Right renal cortex interstitium (tissue), 3 donors: ENCODE measurements at places on chromosomes 6 and 20. TPM values are rescaled to one million over a fixed set of nuclear protein-coding genes. Genes with fewer than 3 reads are reported as not detected.

MOG gene
- not detected for polyA plus RNA-seq

DNA sequence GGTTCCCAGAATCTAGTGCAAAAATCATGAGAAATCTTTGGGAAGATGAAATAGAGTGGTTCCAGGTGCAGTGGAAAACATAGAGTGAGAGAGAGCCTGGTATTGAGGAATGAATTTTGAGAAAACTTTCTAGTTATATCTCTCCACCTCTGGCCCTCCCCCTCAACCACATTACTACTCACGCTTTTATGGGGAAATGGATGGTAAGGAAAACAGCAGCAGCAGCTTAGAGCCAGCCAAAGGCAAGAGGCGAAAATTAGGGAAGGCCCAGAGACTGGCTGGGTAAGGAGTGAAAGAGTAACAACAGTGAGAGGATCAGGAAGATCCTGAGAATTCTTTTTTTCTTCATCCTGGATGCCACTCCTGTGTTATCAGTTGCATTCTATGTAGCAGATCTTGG, 187.9 kb upstream of the ECI2 start:
- no peak for DNase-seq

DNA sequence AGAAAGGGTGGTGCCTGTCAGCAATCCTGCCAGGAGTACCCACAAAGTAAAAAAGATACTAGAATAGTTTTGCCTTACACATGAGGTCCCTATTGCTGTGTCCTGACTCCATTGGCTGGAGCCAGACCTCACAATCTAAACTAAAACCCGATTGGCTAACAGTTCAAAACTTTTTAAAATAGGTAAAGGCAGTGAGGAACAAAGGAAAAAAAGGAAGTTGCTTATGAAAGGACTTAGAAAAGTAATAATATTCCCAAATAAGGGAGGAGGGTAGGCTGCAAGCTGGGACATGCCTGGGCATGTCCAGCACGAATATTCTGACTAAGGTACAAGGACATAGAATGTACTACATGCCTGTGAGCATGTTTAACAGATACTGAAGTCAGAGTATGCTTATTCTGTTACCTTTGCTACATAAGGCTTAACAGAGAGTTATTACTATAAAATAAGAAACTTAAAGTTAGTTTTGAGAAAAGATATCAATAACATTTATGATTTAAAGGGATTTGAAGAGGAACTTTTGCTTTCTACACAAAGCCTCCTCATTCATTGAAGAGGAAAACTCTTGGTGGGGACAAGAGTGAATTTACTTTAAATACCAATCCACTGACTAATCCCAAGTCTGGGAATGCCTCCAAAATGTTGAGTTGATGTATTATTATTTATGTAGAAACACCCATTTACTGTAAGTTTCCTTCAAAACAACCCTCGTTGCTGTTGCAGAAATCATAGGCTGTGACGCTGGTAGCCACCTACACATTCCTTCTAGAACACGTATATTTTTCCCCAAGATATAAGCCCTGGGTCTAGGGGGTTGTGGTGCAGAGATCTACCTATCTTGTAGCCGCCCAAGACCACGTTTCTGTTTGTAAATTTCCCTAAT, 8.2 kb upstream of the MTHFD1L start:
- peak; percentile 56 for DNase-seq

PNRC1 gene
- 116 TPM for polyA plus RNA-seq

RNF217 gene
- 14.9 TPM for polyA plus RNA-seq

UTRN gene
- 151 TPM for polyA plus RNA-seq

DNA sequence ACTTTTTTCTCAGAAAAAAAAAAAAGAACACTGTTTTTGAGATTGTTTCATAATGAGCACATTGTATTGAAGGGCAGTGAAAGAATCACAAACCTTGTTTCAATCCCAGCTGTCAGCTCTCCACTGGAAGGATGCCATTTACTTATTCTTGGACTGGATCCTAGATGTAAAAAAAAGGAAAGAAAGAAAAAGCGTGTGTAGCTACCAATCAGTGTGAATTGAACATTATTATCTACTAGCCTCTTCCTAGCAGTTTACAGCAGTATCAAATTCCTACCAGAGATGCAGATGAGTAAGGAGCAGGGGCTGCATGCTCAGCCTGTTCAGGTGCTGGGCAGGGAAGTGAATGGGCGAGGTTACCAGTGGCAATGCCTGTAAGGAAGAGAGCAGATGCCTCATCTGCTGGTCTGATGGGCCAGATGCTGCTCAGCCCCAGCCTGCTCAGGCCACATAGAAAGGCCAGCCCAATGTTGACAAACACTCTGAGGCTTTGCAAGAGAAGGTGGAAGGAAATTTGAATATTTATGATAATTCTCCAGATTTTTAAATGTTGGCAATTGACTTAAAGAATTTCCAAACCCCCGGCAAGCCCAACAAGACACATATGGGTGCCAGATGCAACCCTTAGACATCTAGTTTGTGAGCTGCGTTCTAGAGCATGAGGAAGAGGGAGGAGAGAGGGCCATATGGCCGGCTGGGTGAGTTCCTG, 189.5 kb downstream of the IBTK start:
- no peak for DNase-seq

GRCh38 chr6:139758209-139758611, 383.8 kb upstream of the CITED2 start:
- DNase-seq: no peak

- no peak for DNase-seq
Observed at GRCh38 chr6:110622912-110623578, 146.6 kb upstream of the SLC22A16 start.

- no peak for DNase-seq
Observed at GRCh38 chr20:13510837-13511488, 127.8 kb downstream of the TASP1 start.

DNA sequence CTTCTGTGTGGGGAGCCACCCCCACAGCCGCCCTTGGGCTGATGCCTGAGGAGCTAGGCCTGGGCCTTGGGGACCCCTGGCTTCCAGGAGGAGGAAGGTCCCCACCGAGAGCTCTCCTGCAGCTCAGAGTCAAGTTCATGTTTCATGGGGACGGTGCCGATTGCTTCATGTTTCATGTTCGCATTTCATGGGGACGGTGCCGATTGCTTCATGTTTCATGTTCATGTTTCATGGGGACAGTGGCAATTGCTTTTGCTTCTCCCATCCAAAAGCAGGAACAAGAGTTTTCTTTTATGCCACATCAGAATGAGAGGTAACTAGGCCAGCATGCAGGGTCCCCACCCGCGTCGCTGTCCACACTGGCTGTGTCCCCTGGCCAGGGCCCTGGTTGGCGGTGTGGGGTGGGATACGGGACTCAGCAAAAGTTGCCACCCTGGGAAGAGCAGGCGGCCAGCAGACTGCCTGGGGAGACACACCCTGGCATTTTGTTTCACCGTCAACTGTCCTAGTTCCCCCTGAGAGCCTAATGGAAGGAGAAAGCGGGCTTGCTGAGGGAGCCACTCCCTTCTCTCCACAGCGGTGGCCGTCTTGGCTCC, 46.0 kb downstream of the DACT2 start:
- no peak for DNase-seq

GRCh38 chr20:22495789-22496188, 88.6 kb downstream of the FOXA2 start:
- DNase-seq: no peak

- no peak for DNase-seq
Observed at GRCh38 chr6:47481806-47482205, 4.2 kb downstream of the CD2AP start.

DNA sequence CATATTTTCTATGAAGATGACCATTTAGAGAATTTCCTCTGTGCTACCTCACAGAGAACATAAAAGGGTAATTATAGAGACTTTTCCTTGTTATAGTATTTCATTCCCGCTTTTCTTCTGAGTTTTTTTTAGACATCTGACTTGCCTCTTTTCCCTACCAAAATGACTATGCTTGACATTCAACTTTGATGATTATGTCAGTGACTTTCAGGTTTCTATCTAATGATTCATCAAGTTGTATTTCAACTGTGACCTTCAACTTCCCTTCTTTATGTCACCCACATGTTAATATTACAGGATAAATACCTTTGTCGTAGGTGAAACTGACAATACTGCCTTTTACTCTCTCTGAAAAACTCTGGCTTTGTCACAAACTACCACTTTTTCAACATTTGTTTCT, 95.3 kb downstream of the MLIP start:
- DNase-seq: no peak

- no peak for DNase-seq
Observed at GRCh38 chr20:5654557-5654956, 95.6 kb upstream of the SHLD1 start.

DNA sequence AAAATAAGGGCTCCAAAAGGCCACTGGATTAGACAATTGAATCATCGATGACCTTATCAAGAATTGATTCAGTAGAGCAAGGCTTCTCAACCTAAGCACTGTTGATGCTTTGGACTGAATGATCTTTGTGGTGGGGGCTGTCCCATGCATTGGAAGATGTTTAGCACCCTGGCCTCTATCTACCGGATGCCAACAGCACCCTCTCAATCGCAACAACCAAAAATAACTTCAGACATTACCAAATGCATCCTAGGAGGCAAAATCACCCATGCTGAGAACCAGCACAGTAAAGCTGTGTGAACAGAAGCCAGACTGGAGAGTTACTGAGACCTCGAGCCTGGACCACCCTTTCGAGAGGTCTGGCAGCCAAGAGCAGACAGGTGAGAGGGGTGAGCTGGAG, 67.5 kb downstream of the TBC1D7 start:
- DNase-seq: no peak

DEFB128 gene
- polyA plus RNA-seq: not detected

DNA sequence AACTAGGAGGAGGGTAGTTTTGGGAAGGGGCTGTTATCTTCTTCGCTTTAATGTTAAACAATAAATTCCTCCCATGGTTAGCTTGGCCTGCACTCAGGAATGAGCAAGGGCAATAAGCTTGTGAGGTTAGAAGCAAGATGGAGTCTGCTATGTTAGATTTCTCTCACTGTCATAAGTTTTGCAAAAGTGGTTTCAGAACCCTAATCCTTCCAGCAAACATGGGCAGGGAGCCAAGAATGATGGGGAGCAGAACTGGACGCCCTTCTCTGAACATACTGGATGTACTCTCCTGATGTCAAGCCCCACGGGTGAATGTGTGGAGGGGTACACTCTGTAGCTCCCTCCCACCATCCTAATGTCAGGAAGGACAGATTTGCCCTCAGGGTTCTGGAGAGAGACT, 22.3 kb downstream of the C6orf163 start:
- no peak for DNase-seq

DNA sequence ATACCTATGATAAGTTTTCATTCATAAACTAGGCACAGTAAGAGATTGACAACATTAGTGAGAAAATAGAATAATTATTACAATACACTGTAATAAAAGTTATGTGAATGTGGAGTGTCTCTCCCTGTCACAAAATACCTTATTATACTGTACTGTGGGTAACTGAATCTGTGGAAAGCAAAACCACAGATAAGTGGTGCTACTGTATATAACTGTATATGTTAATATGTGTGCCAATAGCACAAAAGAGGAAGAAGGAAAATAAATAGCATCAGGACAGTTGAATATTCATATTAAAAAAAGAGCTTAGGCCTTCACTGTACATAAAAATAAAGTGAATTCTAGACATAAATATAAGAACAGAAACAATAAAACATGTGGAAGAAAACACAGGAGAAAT, 243.5 kb downstream of the CDKAL1 start:
- no peak for DNase-seq

RPS21 gene
- polyA plus RNA-seq: 745 TPM

DNA sequence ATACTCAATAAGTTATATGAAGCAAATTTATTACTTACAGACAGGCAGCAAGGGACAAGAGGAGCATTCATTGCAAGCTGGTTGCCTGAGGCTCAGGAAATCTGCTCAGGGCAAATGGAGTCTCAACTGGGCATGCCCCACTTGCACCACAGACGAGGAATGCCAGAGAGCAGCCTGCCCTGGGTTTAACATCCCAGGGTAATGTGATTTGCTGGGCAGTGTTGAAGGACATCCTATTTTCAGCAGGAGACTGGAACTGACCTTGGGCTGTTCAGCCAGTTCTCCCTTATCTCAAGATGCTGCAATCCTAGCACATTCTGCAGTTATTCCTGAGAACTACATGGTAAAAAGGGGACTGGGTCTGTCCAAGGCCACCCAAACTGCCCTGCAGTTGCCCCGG, 3.8 kb upstream of the ENTPD6 start:
- no peak for DNase-seq

- no peak for DNase-seq
Observed at GRCh38 chr6:168196881-168197635, 118.0 kb upstream of the FRMD1 start.

COL9A3 gene
- 19.5 TPM for polyA plus RNA-seq

GRCh38 chr6:150426198-150426597, 57.4 kb downstream of the IYD start:
- DNase-seq: no peak

DNA sequence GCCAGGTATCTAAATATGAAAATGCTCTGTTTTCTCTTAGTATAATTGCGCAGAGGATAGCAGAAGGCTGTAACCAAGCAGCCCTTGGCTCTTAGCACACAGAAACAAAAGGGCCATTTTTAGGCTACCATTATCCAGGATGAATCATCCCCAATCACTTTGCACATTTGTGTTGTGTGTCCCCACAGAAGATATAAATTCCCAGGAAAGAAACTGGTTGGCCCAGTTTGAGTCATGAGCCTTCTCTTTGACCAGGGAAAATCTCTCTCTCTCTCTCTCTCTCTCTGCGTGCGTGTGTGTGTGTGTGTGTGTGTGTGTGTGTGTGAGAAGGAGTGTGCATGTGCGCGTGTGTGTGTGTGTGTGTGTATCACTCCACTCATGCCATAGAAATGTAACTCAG, 178.5 kb downstream of the FRK start:
- no peak for DNase-seq

NRSN1 gene
- polyA plus RNA-seq: 0.36 TPM

AFG1L gene
- polyA plus RNA-seq: 7.5 TPM

- no peak for DNase-seq
Observed at GRCh38 chr6:29917857-29918256, 24.5 kb upstream of the HLA-A start.

GRCh38 chr20:44616604-44616964, 34.2 kb downstream of the PKIG start:
- DNase-seq: no peak

DNA sequence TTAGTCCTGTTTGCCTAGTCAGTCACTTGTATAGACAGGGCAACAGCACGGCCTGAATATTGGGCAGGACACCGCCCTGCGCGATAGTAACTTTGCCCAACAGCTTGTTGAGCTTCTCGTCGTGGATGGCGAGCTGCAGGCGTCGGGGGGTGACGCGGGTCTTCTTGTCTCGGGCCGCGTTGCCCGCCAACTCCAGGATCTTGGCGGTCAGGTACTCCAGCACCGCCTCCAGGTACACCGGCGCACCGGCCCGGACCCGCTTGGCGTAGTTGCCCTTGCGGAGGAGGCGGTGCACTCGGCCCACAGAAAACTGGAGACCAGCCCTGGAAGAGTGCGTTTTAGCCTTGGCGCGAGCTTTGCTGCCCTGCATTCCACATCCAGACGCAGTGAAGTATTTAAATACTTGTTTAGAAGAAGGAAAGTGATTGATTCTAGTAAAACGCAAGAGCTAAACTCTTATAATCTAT, 92.8 kb upstream of the BTN3A2 start:
- no peak for DNase-seq

DNA sequence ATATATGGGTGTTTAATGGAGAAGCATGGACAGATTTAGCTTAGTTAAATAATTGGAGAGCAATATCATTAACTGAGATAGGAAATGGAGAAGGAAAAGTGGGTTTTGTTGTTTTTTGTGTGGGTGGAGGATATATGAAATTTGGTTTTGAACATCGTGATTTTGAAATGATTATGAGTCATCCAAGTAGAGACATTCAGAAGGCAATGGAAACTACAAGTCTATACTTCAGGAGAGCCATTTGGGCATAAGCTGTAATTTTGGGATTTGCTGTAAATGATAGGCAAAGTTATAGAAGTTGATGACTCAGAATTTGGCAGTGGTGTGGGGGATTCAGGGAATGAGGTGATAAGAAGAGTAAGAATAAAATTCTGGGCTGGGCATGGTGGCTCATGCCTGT, 27.4 kb upstream of the FAM135A start:
- DNase-seq: no peak

ADGB gene
- polyA plus RNA-seq: 0.75 TPM
